ENCODE measurements at places on chromosomes 4 and X.

- no peak for DNase-seq
Measured at GRCh38 chr4:16969696-16970135, 71.3 kb upstream of the LDB2 start.

DNA sequence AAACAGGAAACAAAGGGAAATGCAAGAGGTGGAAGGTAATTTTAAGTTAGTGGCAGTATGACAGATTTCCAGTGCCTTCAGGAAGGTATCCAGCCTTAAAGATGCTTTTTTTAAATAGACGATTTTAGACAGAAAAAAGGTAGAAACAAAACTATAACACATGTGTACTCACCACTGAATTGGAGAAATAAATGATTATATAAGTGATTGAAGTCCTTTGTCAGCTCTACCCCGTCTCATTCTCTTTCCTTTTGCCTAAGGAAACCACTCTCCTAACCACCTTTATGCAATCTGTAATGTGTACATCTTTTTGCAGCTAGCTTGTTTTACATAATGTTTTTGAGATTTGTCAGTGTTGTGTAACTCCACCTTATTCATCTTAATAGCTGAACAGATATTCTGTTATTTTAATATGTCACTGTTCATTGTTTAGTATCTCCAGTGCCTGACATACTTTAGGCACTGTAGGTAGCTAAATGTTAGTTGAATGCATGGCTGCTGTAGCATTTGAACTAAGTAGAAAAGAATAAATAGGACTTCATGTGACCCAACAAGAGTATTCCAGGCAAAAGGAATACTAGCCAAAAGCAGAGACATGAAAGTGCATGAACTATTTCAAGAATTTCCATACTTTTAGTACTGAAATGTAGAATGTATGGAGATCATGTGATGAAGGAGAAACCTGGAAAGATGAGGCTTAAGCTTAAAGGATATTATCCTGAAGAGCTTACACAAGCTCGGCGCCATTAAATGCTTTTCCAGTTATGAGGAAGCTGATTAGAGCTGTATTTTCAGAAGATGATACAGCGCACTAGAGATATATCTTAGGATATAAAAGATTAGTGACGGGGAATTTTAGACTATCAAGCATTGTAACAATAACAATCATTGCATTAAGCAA is 865 bp downstream of the FAM200B start:
- DNase-seq, result no peak

DNA sequence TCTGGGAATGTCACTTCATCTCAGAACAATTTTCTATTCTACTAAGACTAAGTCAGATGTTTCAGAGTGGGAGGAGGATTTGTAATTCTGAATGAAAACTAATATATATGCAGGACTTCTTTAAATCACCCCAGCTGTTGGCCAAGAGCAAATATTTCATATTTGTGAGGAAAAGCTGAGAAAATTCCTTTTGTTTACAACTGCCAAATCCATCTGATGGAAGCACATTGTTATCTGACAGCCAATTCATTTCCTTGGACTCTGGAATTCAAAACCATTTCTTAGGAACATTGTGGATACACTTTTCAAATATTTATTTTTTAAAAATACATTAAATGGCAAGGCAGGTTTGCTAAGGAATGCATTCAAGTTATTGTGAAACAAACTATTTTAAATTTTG is 8.0 kb downstream of the SLIT2 start:
- no peak for DNase-seq

GRCh38 chrX:73215246-73215645 is 595 bp upstream of the NAP1L2 start:
- DNase-seq, result no peak

DNA sequence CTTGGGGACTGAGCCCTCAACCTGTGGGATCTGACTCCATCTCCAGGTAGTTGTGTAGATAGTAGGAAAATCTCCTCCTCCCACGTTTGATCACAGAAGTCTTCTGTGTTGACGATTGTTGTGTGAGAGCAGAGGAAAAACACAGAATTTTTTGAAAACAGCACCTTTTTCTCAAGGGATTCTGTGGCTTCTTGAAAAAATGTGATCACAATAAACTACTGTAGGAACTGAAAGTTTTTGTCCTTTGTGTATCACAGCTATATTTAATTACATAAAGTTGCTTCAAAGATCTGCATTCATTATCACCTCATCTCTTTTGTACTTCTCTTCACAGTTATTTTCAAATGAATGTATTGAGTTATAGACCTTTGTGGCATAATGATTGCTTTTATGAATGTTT is 85.1 kb downstream of the AFF1 start:
- DNase-seq, result no peak

GRCh38 chr4:16694173-16694883 is 204.1 kb downstream of the LDB2 start:
- DNase-seq, result no peak
